ENCODE measurements at places on chromosomes 5 and 9.

GRCh38 chr5:83011985-83012384 lies 65.2 kb downstream of the TMEM167A start:
- DNase-seq: no peak

DNA sequence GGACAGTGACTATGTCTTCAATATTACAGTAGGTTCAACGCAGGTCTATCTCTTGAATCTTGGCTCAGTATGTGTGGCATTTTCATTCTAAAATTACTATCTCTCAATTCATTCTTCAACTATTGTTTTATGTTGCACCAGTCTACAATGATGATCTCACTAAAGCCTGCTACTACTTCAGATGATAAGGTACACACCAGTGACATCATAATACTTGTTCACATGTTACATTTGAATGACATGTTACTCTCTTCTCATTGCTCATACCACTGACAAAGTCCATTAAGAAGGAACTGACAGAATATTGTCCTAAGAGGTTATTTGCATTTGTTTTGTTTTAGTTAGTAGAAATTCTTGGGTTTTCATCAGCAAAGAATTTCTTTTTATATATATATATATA lies 165.2 kb upstream of the ST8SIA4 start:
- DNase-seq: no peak

DNA sequence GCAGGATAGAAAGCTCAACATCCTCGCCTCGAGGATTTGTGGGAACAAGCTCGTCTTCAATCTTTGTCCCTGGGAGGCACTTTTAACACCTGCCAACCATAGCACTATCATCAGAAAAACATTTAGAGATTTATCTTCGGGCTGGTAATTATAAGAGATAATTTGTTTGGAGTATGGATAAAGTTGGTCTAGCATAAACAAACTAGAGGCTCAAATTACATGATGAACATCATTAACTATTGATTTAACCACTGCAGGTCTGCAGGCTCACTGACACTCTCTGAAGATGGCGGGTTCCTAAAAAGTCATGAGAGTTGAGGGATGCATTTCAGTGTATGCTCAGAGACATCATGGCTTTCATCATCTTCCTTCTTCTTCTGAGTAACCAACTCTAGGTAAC lies 25.8 kb upstream of the PCA3 start:
- no peak for DNase-seq

DNA sequence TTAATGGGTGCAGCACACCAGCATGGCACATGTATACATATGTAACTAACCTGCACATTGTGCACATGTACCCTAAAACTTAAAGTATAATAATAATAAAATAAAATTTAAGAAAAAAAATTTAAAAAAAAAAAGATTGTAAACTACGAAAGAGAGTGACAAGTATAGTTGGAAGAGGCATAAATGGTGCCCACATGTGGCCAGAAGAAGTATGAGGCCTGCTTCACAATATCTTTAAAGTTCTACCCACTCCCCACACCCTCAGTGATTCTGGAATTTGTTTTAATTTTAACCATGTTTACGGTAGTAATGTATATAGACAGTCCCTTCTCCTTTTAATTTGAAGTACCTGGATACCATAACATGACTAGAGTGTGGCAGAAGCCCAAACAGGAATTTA lies 172.7 kb downstream of the CHSY3 start:
- no peak for DNase-seq

DNA sequence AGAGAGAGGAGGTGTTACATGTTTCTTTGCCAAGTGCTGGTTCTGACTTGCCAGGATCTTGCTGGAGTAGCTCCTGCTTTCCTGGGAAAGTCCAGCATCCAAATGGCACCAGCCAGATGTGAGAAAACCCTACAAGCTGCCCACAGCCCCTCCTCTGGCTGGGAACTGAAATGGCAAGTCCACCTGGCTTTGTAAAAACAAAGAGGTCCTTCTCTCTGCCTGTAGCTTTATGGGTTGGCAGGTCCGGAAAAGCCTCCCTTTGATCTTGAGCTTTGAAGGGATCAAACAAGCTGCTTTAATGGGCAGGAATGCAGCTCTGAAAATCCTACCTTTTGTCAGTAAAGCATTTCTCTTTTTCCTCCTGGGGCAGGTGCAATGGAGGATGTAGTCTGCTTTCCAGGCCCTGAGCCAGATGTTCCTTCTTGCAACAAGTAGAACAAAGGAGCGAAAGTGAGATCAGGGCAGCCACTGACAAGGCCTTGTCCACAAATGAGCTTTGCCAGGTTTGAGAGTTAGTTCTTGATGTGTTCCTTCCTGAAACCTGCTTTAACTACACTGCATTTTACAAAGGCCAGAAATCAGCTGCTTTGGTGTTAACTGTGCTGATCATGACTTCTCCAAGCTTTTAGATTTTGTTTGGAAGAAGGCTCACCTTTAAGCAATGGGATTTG lies 456.7 kb downstream of the ZNF608 start:
- no peak for DNase-seq

- DNase-seq: no peak
Observed at GRCh38 chr9:33202552-33203201, 35.5 kb upstream of the B4GALT1 start.

- no peak for DNase-seq
Observed at GRCh38 chr5:36631154-36631553, 24.7 kb downstream of the SLC1A3 start.

DNA sequence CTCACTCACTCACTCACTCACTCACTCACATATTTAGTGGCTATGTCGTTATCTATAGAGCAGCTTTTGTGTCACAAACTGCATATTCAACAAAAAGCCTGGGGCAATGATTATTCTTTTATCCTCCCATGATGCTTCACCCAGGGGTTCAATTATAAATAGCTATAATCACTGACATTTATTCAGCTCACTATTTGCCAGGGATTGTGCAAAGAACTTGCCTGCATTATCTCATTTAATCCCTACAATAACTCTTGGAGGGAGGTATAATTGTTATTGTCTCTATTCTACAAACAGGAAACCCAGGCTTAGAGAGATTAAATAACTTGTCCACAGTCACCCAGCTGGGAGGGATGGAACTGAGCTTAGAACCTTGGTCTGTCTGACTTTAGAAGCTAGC lies 298.0 kb upstream of the MSX2 start:
- DNase-seq: no peak

GRCh38 chr5:76819851-76820525 lies 1.2 kb downstream of the F2RL1 start:
- no peak for DNase-seq

GRCh38 chr5:58452566-58453258 lies 7.2 kb downstream of the PLK2 start:
- DNase-seq: no peak

- no peak for DNase-seq
Observed at GRCh38 chr5:156326718-156327259, at the start of gene SGCD. Gene SGCD, plus strand, starts transcription at chr5:156327164.

DNA sequence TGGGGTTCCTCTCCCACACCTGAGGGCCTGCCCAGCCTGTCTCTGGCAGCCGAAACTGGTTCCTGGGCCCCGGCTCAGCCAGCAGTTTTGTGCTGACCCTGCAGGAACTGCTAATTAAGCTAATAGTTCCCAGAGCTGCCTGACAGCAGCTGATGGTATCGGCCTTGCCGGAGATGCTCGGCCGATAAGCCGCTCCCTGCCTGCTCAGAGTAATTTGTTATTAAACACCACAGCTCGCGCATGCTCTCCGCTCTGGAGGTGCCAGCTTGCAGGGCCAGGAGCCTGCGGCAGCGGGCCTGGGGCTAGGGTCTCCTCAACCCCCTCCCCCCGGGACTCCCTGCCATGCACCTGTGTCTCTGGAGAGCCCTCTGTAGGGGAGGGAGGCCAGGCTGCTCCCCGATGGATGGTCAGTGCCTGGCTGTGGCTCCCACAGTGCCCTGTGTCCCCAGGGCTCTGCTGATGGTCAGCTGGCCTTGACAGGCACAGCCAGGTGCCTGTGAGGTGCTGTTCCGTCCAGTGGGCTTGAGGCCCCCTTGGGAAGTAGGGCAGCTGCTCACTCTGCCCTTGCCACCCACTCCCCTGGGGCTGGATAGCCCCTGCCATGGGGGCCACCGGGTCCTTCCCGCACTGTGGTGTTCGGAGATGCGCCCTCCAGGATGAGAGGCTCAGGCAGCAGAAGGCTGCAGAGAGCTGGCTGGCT lies 41.7 kb downstream of the RXRA start:
- no peak for DNase-seq

DNA sequence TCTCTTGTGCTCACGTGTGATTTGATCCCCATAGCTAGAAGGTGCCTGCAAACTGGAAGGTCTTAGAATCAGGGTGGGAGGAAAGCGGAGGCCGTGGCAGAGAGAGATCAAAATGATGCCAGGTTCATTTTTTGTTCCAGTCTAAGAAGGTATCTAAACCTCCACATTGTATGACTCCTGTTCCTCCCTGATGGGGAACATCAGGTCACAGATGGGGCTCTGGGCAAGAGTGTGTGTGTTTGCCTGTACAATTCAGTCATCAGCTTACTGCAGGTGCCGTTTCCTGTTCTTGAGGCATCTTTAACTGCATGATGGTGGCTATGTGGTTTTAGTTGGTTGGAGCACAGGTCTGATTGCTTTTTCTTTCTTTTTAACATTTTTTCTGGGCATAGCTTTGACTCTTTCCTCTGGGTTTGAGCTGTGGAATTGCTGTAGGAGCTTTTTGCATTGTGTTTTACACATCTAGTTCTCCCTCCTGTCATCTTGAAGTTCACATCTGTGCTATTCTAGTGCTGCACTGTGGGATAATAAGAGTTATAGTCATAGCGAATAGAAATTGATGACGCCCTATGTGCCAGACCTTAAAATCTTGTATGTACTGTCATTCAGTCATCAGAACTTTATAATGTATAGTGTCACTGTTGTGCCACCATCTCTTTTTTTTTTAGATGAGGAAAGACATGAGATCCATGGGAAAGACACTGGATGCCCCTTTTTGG lies 30.8 kb downstream of the ARHGAP26 start:
- no peak for DNase-seq

DNA sequence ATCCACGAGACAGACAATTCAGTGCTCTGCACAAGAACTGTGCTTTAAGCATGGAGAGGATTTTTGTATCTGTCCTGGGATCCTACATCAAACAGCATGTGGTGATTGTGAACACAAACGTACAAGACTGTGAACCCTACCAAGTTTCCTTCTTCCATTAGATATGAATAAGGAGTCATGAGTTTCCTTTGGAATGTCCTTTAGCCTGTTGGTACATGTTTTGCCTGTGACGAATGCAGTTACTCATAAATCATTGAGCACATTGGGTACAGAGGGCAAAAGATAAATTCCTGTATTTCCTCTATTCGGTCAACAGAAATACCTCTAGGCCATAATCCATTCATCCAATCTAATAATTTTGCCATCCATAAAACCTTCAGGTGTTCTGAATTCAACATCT lies 61.5 kb downstream of the FXN start:
- no peak for DNase-seq

DNA sequence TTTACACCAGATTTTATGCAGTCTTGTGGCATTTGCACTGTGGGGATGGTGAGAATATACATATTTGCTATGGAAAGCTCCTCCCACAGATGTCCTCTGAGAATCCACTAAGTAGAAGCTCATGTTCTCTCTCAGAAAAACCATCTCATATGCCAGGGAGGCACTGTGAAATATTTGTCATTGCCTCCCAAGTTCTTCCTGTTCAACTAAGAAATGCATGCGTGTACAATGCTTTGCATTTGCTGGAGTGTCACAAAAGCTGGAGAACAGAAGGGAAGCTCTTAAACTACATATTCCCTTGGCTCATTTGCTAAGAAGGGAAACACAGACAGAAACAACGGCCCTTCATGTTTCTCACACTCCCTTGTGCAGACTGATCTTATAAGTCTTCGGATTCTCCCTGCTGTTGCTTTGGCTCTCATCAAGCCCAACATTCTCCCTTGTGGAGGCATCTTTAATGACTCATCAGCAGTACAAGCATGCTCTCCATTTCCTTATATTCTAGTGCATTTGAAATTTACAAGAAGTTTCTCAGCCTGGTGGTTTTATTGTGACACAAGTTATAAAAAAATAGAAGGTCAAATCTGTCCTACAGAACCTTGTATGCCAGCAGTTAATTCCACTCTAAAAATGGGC lies 220.6 kb downstream of the TRIM36 start:
- DNase-seq: no peak

DNA sequence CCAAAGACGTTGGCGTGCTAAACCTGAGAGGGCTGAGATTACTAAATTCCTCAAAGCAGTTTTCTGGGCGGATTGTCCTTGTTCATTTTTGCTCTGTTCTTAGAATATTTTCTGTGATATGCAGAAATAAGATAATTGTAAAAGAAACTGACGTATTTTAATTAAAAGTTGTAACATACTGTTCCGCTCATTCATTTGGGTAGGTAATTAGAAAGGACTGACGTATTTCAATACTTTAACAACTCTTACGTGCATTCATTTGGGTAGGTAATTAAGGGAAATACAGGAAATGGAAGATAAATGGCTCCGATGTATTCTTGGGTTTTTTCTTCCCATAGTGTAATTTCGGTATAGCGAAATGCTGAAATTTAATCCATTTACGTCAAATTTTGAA lies 1.1 kb downstream of the OSTF1 start:
- DNase-seq: no peak

Measured in stimulated activated CD4-positive, alpha-beta T cell treated with anti-CD3 and anti-CD28 coated beads, Interleukin-4, amount 100 ng/mL, for 1 hour (primary cell).